Anterior cingulate cortex (tissue), 58 donors: ENCODE measurements at places on chromosomes 3 and 15.

DNA sequence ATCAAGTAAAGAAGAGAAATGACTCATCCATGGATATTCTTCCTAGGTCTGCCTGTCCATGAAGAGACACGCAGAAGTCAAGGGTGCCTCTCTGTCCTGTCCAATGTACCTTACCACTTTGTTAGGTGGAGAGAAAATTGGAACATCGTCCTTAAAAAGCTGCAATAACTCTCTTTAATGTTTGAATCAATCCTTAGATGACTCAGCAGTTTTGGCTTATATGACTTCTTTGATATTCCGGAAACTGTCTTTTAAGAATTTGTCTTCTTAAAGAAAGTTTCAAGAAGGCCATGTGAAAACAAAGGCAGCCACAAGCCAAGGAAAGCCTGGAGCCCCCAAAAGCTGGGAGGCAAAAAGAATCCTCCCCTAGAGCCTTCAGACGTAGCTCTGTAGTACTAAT lies 49.2 kb downstream of the MRPL3 start:
- no peak for DNase-seq

GRCh38 chr3:37808656-37809055 lies 53.0 kb upstream of the CTDSPL start:
- no peak for DNase-seq

GRCh38 chr15:55858661-55859060 lies 115.7 kb upstream of the PRTG start:
- DNase-seq, result no peak

DNA sequence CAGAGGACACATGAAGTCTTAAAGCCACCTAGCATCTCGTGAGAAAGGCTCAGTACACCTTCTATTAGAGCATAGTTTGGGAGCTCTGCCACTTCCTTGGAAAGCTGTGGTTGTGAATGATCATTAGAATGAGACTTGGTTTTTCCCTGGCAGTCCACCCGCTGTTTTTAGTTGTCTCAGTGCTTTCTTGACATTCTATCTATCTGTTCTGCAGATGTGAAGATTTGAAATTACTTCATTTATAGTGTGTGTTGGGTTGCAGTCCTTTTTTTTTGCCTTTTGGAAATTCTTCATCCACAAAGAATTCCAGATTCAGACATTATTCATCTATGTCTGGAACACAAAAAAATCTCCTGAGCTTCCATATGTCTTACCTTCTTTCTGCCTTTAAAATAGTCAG lies 23.7 kb downstream of the PPP2R3A start:
- no peak for DNase-seq
